KBM-7 (cell line): ENCODE measurements at places on chromosomes 16 and 17.

DNA sequence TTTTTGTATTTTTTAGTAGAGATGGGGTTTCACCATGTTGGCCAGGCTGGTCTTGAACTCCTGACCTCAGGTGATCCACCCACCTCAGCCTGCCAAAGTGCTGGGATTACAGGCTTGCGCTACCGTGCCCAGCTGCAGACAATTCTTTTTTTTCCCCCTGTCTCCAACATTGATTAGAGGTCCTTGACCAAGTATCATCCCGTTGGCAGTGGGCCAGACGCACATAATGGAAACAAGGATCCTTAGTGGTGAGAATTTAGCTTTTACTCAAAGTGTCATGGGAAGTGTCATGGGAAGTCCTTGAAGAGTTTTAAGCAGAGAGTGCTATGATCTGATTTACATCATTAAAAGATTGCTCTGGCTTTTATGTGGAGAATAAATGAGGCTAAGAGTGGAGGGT, 2.1 kb upstream of the FBXO47 start:
- DNase-seq, result no peak

DNA sequence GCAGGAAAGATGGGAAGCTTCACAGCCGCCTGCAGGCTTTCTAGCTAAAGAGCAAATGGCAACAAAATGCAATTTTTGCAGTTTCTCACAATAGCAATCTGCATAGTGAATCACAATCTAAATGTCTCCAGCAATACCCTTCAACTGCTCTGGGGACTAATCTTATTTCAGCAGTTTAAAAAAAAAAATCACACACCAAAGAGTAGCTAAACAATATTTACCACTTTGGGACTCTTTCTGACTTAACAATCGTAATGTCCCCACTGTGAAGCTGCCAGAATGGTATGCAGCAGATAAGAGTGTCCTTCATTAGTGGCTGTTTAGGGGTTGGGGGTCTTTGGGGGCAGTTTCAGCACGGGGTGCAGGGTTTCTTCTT, 9.8 kb downstream of the CPPED1 start:
- DNase-seq, result no peak

- DNase-seq, result peak; percentile 7
Observed at GRCh38 chr17:15091825-15092224, 173.3 kb downstream of the PMP22 start.

DNA sequence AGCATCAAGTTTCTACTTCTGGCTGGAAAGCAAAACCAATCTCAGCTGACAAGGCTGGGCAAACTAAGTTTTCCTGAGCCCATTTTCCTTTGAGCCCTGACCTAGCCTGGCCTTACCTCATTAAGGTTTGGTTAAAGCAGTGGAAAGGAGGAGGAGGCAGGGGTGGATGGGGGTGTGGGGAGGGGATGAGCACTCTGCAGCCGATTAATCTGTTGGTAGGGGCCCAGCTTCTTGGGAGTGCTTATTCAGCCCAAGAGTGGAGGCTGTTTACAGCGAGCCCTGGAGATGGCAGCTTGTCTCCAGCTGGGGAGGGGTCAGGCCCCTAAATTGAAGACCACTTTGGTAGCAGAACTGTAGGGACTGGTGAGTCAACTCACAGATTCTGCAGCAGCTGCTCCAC, 12.0 kb downstream of the SMCR8 start:
- DNase-seq, result no peak

DNA sequence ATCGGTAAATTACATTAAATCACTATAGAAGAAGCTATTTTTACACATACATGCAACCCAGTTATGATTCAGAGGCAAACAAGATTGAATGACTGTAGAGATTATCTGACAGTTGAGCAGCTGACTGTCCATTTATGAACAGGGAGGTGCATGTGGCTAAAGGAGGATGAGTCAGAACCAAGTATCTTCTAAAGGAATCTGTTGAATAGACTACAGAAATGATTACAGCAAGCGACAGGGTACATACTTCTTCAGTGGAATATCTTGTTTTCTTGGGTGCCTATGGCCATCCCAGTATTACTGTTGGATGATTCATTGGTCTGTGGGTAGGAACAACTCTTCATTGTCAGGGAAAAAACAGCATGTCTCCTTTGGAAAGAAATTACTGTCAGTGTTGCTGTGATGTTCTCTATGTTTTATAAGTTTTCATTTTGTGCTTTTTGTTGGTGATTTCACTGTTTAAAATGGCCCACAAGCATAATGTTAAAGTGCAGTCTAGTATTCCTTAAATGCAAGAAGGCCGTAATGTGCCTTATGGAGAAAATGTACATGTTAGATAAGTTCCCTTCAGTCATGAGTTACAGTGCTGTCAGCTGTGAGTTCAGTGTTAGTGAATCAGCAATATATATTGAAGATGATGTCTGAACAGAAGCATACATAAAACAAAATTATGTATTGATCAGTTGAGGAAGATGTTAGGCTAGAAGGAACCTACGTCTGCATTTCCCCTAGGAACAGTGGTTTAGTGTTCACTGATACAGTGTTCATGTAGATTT, 27.0 kb downstream of the CBFB start:
- DNase-seq, result no peak

GRCh38 chr16:82425661-82426060, 201.1 kb upstream of the CDH13 start:
- DNase-seq, result no peak

- DNase-seq, result no peak
Observed at GRCh38 chr16:57611181-57611580, 17.2 kb upstream of the ADGRG1 start.

GRCh38 chr17:5677620-5678019, 93.3 kb upstream of the NLRP1 start:
- no peak for DNase-seq

DNA sequence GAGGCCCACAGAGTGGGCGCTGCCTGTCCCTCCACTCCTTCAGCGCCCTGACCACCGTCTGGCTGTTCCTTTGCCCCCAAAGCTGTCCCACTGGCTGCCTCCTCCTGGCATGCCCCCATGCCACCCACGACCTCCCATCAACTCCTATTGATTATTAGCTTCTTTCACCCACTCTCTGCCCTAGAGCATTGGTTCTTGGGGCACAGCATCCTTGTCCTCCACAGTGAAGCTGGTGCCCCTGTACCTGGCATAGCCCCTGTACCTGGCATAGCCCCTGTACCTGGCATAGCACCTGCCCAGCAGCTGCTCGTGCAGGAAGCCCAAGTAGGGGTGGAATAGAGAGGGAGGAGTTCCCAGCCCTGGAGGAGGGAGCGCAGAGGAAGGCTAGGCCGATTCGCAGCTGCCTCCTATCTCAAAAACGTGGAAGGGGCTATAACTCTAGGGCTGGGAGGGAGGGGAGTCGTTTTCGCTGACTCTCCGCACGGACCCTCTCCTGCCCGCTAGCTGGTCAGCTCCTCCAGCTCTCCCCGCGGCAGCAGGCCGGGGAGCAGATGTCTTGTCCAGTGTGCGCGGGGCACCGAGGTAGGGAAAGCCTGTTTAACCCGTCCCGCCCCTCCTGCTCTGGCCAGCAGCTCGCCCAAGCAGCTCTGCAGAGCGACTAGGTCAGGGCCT, 5.7 kb upstream of the ACTG1 start:
- DNase-seq, result no peak

DNA sequence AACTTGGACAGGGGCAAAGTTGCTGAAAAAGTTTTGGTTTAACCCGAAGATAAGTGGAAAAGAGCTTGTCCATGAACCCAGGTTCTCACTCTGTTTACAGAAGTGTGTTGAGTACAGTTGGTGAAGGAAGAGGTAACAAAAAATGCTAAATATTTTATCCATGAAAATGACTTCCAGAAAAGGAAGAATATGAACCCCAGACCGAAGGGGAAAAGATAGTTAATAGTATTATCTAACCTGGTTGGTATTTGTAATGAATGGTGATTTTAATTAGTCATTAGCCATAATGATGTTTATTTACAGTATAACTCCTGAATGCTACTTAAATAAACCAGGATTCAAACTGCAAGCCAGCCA, 574 bp upstream of the TMEM106A start:
- no peak for DNase-seq

DNA sequence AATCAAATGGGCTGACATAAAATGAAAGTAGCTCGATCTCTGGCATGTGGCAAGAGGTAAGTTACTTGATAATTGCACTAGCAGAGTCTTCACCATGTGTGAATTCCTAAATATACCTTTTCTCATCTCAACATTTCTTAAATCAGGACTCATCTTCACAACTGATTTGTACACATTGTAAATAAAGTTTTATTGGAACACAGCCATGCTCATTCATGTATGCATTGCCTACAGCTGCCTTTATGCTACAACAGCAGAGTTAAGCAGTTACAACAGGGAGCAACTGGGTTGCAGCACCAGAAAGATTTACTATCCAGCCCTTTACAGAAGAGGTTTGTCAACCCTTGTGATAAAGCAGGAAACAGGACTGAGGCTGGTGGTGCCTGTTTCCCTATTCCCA, 48.1 kb downstream of the ARHGAP17 start:
- no peak for DNase-seq

DNA sequence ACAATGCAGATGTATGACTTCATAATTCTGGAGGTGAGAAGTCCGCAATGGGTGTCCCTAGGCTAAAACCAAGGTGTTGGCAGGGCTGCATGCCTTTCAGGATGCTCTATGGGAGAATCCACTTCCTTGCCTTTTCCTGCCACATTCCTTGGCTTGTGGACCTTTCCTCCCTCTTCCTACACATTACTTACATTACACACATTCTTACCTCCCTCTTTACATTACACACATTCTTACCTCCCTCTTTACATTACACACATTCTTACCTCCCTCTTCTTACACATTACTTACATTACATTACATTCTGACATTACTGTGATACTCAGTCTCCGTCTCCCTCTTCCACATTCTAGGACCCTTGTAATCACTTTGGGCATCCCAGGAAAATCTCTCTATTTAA, 14.2 kb upstream of the CDH5 start:
- no peak for DNase-seq

DNA sequence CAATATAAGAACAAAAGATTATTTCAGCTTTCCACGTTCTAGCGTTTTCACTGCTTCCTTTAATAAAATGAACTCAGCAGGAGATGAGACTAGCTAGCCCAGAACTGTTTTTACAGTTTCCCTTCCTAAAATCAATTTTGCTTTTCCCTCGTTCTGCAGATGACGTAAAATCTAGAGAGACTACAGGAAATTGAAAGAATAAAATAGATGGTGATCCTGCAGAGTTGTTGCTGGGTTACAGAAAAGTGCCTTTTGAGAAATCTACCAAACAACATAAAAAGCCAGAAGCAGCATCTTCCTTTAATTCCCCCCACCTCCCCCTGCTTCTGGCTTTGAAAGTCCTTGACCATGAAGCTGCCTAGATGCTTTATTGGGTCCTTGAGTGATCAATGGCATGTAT, 96.8 kb upstream of the CLEC3A start:
- DNase-seq, result no peak

GRCh38 chr16:69293401-69293800, 17.7 kb upstream of the VPS4A start:
- DNase-seq, result no peak

- no peak for DNase-seq
Observed at GRCh38 chr17:48484256-48484655, 46.6 kb downstream of the HOXB1 start.

- DNase-seq, result no peak
Observed at GRCh38 chr16:19135201-19135842, 21.6 kb downstream of the ITPRIPL2 start.

DNA sequence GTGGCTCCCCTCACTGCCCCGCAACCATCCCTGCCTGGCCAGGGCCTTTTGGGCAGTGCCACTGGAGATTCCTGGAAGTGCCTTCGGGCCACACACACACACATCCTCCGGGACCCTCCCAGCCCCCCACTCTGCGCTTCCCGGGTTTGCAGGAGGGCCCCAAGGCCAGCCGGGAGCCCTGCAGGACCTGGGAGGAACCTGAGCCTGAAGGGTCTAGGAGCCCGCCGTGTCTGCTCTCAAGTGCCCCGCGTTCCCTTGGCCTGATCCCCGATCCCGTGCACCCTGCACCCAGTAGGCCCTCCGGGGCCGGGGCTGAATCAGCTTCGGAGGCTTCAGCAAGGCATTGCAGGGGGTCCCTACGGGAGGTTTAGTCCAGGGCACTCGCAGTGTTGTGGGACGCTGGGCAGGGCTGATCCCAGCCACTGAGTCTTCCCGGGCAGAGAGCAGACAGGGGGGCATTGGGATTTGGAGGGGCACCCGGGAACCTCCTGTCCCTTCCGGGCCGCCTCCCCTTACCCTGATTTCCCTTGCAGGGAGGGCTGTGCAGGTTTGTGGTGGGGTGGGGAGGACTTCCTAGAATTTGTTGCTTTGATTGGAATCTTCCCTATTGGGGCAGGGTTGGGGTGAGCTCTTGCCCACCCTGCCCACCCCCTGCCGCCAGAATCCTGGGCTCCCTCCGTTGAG, 36.9 kb downstream of the TMEM235 start:
- no peak for DNase-seq

- no peak for DNase-seq
Observed at GRCh38 chr17:19369846-19370492, 7.4 kb upstream of the B9D1 start.
